ENCODE measurements at places on chromosomes 11 and 22.

- no peak for DNase-seq
These were observed 433.2 kb downstream of the TBC1D22A start for GRCh38 chr22:47195484-47196165.

DNA sequence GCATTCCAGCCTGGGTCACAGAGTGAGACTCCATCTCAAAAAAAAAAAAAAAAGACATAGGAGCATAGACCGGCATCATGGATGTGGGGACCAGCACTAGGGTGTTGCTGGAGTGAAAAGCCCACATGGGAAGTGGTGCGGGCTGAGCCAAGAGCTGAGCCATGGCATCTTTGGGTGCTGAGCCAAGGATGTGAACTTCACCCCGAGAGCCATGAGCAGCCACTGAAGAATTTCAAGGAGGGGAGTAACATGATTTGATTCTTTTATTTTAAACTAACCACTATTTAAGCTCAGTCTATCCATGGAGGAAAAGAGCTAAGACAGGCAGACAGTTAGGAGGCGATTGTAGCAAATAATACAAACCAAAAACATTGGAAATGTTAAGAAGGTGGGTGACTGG, 57.4 kb downstream of the AHNAK start:
- DNase-seq, result no peak

DNA sequence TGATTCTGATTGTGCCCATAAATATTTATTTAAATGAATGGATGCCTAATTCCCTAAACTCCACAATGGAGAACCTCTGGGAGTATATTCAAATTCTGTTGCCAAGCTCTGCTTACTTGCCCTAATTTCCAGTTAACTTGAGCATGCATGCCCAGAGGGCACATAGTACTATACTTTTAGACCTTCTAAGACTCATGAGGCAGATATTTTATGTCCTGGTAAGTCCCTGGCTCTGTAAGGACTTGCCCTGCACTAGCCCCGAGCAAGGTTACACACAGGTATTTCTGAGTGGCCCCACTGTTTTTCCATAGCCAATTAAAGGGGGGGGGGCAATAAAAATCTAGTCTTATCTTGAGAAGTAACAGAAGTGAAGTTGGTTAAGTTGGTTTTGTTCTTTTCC, 21.1 kb upstream of the CAPRIN1 start:
- DNase-seq, result no peak

DNA sequence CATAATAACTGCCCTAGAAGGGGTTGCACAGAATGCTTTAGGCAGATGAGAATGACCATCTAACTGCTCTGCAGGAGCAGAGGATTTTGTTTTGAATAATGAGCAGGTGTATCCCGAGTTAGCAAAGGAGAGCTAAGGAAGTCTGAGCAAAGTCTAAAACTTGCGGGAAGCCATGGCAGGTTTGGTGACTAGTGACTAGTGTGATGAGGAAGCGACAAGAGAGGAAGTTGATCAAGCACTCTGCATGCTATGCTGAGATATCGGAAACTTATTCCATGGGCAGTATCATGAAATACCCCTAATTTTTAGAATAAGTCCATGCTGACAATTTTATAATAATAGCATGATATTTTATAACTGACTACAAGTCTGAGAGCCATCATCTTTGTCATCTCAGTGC, 12.9 kb downstream of the OLFML1 start:
- no peak for DNase-seq

- no peak for DNase-seq
These were observed 178.6 kb downstream of the DSCAML1 start for GRCh38 chr11:117618302-117618981.

GRCh38 chr11:45085646-45086501, 60.6 kb upstream of the PRDM11 start:
- DNase-seq, result no peak
